ENCODE measurements at places on chromosomes 1 and 21.
A peak's percentile ranks its signal among the peaks of the same experiment; 100 is the strongest.

GRCh38 chr1:29362764-29363163 lies 126.4 kb downstream of the PTPRU start:
- DNase-seq: no peak

DNA sequence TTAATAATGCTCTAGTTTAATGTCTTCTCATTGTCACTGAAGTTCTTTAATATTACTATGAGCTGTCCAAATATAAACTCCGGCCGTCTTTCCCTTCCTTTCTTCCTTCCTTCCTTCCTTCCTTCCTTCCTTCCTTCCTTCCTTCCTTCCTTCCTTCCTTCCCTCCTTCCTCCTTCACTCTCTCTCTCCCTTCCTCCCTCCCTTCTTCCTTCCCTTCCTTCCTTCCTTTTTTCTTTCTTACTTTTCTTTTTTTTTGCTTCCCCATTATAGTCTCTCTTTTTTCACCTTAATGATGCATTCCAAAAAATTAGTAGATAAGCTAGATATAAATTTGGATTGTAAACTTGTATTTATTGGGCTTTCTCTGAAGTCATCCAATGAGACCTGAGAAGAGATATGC lies 431.0 kb upstream of the ADGRL4 start:
- DNase-seq: no peak

DNA sequence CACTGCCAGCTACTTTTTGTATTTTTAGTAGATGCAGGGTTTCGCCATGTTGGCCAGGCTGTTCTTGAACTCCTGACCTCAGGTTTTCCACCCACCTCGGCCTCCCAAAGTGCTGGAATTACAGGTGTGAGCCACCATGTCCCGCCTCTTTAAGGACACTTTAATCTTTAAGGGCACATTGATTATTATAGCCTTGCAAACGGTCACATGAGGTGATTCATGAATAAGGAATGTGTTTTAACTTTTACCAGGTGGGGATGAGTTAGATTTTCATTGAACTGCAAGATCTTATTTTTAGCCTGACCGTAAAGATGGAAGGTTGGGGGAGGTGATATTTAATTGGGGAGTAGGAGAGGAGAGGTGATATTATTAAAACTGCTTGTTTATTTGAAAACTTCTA lies 61.9 kb downstream of the TBCE start:
- no peak for DNase-seq

DNA sequence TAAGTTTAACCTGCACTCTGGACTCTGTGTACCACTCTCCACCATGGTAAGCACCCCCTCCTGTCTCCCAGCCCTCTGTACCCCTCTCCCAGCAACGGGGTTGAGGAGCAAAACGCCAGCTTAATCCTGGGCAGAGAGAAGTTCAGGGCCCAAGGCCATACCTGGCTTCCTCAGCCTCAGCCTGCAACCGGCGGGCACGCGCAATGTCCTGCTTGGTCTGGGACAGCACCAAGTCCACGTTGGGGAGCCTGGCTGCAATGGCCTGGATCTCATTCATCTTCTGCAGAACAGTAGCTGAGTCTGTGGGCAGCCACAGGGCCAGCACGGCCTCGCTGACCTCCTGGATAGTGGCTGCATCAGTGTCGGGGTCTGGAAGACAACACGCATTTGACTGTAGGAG lies 33.9 kb downstream of the LAMB3 start:
- no peak for DNase-seq

- DNase-seq: no peak
Observed at GRCh38 chr1:5972198-5972520, 20.1 kb downstream of the NPHP4 start.

GRCh38 chr1:188261849-188262248 lies 1433.1 kb downstream of the PLA2G4A start:
- no peak for DNase-seq

DNA sequence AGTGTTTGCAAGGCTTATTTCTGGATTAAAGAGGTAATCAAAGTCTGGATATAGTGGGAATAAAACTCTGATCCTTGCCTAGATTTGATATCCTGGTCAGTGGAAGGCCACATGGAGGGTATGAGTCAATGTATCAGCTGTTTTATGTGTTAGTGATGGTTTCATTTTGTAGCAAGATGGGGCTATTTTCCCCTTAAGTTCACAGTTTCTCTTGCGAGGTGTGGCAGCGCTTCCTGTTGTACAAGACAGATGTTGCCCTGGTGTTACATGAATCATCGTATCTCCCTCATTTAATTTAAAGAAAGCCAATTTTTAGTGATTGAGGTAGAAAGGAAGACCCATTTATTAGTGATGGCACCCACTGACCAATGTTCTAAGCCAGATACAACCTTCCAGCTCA lies 220.2 kb downstream of the DUSP10 start:
- peak; percentile 7 for DNase-seq

DNA sequence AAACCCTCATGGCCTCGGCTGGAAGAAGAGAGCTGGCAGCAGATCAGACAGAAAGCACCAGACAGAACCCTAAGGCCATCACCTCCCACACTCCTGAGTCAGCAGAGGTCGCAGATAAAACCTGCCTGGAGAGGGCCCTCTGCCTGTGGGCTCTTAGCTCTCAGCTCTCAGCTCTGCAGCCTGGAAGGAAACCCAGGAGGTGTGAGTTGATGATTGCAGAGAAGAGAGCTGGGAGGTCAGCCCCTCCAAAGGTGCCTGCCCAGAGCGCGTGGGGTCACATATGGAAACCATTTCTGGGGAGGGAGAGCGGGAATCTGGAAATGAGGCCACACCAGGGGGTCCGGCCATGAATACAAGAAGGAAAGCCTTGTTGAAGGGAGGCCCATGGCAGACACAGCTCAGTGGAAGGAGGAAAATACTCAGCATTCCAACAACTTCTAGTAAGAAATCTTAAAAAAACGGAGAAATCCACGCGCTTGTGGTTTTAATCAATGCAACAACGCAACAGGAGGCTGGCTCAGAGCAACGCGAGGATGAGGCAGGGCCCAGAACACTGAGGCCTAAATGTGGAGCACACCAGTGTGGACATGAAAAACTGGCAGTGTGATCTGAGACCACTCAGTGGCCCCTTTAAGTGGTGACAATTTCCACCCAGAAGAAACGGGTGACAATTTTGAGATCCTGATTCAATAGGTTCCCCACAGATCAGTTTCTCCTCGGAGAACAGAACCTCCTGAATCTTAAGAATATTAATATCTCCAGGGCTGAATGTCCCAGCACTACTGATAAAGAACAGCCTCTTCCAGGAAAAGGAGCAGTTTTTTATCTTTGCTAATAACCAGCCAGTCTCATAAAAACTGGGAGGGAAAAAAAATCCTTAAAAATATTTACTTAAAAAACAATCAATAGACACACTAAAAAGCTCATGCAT lies 45.7 kb downstream of the PSMG1 start:
- no peak for DNase-seq

GRCh38 chr1:77859248-77859647 lies 29.2 kb upstream of the NEXN start:
- no peak for DNase-seq

- DNase-seq: no peak
Observed at GRCh38 chr21:22319435-22319834, 1321.2 kb downstream of the NCAM2 start.

GRCh38 chr1:39142401-39143060 lies 62.0 kb upstream of the MACF1 start:
- no peak for DNase-seq

- no peak for DNase-seq
Observed at GRCh38 chr21:24110846-24111245, 1496.4 kb downstream of the MRPL39 start.

GRCh38 chr1:165575468-165576099 lies 31.8 kb downstream of the LRRC52 start:
- no peak for DNase-seq

GRCh38 chr1:63590166-63590560 lies 3.0 kb upstream of the PGM1 start:
- DNase-seq: no peak

- DNase-seq: peak; percentile 85
Observed at GRCh38 chr1:179034720-179035119, 9.0 kb downstream of the FAM20B start.

DNA sequence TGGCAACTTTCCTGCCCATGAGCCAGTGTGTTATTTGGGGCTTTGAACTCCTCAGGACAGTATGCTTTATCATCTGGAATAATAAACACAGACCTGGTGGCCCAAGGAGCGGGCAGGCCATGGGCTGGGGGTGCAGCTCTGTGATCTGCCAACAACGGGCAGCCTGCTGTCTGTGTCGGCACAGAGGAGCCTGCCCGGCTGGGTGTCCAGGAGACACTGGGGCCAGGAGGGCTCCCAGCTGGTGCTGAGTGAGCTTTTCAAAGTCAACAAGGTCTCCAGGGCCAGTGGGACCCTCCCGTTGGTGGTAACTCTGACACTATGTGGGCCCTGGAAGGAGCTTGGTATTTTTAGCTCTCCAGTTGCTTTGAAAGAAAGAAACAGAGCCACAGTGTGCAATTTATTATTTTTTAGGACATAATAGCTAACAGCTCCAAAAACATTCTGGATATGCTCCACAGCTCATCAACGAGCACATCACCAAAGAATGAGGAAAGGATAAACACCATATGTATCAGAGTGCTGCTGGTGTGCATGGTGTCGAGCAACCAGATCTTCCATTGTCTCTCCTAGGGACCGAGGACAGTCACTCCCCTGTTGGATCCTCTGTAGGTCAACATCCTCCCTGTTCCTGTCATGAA lies 488.7 kb upstream of the USP24 start:
- DNase-seq: no peak

DNA sequence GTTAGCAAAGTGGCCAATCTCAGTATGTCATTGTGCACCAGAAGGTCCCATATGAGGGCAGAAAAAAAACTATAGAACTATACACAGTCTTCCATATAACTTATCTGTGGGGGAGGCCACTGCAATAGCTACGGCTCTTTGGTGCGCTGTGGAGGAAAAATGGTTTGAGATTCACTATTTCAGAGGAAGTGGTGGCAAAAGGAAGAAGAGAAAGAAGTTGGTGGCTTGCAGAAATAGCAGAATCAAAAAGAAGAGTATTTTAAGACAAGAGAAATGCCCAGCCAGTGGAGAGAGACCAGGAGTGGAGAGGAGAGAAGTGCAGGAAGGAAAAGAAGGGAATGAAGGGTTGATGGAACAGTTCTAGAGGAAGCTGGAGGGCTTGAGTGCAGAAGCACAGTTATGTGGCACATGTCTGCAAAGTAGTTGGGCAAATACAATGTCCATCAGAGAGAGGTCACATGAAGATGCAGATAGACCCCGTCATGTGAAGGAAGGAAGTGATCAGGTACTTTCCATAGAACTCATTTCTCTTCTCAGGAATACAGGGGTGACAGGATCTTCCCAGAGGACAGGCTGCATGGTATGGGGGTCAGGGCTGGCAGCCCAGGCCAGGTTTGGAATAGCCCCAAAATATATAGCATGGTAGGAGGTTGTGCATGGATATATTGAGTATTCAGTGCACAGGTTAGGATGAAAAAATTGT lies 64.6 kb downstream of the RUNX1 start:
- no peak for DNase-seq

DNA sequence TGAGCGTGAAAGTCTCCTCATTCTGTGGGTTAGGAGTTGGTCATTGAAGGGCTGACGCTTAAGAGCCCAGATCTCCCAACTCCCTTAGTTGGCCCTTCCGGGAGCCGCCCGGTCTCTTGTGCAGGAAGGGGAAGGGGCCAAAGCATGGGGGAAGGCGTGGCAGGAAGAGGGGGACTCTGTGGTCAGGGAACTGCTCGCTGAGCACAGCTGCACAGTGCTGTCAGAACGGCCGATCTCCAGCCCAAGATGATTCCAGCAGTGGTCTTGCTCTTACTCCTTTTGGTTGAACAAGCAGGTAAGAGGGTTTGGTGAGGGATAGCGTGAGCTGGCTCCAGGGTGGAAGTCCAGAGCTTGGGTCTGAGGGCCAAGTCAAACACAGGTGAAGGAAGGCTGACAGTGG lies at the start of gene FCER1G:
Gene FCER1G, plus strand, starts transcription at position 220 of the 400 bp plus-strand sequence. Its CDS starts 27 bp downstream, at position 247.
- no peak for DNase-seq

GRCh38 chr1:11307852-11308251 lies 34.9 kb downstream of the UBIAD1 start:
- DNase-seq: no peak

DNA sequence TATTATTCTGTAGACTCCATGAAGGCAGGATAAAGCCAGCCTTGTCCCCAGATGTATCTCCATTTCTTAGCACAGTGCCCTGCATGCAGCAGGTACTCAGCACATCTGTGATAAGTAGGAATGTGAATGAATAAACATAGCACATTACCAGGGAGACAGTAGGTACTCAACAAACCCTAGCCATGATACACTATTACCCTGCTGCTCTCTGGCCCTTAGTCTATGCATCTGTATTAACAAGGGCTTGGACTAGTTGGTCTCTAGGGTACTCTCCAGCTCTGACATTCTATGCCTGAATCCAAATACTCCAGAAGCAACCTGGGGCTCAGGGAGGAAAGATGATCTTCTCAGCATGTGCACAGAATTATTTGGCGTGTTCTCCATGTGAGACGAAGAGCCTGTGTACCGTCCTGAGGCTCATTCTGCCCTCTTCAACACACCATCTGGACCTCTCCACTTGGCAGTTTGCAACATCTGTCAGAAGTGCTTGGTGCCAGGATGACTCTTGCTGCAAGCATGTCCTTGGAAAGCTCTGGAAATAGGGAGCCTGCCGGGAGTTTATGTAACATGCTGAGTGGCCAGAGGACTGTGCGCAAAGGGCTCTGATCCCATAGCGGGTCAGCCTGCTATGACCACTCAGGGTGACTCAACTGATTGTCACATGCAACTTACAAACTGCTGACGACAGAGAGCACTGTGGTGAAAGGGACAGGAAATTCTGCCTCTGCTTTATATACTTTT lies 228.2 kb upstream of the USP24 start:
- DNase-seq: no peak

- no peak for DNase-seq
Observed at GRCh38 chr1:69163779-69164178, 403.9 kb upstream of the LRRC7 start.

GRCh38 chr1:160114085-160114484 lies 1.5 kb upstream of the ATP1A2 start:
- DNase-seq: no peak

DNA sequence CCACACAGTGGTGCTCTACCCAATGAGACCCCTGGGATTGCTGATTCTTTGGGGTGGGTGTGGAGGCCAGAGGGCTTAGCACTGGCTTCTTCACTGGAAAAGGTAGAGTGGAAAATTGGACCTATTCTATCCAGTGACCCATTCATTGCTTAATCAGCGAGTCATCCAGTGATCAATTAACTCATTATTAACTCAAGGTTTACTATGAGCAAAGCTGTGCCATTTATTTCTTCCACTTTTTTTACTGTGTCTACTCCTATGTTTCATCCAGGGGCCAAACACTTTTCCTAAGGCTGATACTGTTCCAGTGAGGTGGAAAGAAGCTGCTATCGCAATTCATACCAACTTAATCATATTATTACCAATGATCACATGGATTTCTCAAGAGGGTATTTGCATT lies 363.9 kb downstream of the RPS6KC1 start:
- DNase-seq: no peak

DNA sequence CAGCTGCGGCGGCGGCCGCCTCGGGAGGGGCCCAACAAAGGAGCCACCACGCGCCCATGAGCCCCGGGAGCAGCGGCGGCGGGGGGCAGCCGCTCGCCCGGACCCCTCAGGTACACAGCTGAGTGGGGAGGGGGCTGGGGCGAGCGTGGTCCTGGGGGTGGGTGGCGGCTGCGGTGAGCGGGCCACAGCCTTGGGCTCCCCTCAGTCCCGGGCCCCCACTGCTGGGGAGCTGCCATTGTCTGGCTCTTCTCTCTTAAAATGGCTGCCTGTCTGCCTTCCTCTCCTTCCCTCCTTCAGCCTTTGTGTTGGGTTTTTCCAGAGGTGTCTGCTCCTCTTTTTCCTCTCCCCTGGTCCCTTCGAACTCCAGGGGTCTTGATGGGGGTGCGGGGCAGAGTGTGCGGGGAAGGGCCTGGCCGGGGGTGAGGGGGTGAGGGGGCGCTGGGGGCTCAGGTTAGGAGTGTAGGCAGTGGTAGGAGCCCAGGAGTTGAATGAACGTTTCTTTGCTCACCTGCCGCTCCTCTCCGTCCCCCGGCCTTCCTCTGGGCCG lies 1.7 kb downstream of the ARID1A start:
- DNase-seq: peak; percentile 36

All from activated CD4-positive, alpha-beta T cell treated with anti-CD3 and anti-CD28 coated beads, Interleukin-10, Interleukin-2, amounts not matched to agents 100 ng/mL and 50 ng/mL, durations not matched to agents 16 hours and 8 hours (primary cell).